PC-3 (cell line): ENCODE measurements at places on chromosomes 6 and 20. TPM values are rescaled to one million over a fixed set of nuclear protein-coding genes. Genes with fewer than 3 reads are reported as not detected.
A peak's percentile ranks its signal among the peaks of the same experiment; 100 is the strongest.

GRCh38 chr6:106360989-106361430 lies 493 bp downstream of the CRYBG1 start:
- peak; percentile 36 for DNase-seq

DNA sequence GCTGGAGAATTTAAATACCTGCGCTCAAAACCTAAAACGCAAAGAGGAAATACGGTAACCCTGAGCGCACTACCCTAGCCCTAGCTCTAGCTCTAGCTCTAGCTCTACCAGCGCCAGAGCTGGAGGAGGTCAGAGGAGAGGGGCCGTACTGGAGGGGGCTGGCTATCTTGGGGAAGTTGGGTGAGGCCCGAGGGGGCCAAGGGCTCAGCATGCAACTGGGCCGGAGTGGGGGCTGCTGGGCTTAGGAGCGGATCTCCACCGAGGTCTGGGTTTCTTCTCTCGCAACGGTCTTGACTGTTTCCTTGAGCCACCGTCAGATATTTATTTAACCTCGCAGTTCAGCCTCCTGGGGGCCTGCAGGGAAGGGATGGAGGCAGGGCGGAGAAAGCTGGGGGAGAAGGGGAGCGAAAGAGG lies 91.0 kb downstream of the NCR2 start:
- no peak for DNase-seq

DNA sequence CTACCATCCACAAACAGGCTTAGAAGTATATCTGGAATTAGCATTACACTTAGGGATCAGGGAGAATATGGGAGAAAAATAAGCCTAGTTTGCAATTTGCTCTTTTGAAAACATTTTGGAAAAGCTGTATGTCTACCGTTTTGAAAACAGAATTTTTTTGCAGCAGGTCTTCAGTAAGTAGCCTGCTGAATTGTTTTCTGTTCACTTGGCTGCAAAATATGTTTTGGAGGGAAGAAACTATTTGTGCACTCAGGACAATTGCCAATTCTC lies 39.6 kb downstream of the ILRUN start:
- no peak for DNase-seq

- no peak for DNase-seq
Measured at GRCh38 chr6:70375882-70376281, 37.4 kb upstream of the FAM135A start.

DNA sequence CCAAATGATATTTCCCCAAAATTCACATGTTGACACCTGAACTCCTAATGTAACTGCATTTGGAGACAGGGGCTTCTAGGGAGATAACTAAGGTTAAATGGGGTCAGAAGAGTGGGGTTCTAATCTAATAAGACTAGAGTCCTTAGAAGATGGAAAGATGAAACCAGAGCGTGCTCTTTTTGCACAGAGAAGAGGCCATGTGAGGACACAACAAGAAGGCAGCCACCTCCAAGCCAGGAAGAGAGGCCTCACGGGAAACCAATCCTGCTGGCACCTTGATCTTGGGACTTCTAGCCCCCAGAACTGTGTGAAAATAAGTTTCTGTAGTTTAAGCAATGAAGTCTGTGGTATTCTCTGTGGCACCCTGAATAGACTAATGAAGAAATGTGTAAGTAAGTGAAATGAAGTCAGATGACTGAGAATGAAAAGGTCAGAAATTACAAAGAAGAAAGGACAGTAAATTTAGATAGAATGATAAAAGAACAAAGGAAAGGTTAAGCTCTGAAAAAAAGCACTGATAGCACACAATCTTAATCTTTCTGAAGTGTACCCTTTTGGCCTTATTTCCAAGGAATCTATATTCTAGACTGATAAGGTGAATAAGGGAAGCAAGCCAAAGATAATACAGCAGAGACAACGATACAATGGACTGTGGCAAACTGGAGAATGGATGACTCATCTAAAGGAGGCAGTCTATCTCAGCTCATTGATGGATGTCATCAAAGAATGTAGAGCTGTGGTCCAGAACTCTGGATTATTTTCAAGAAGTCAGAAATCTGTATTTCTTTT lies 110.4 kb downstream of the MYB start:
- no peak for DNase-seq

DNA sequence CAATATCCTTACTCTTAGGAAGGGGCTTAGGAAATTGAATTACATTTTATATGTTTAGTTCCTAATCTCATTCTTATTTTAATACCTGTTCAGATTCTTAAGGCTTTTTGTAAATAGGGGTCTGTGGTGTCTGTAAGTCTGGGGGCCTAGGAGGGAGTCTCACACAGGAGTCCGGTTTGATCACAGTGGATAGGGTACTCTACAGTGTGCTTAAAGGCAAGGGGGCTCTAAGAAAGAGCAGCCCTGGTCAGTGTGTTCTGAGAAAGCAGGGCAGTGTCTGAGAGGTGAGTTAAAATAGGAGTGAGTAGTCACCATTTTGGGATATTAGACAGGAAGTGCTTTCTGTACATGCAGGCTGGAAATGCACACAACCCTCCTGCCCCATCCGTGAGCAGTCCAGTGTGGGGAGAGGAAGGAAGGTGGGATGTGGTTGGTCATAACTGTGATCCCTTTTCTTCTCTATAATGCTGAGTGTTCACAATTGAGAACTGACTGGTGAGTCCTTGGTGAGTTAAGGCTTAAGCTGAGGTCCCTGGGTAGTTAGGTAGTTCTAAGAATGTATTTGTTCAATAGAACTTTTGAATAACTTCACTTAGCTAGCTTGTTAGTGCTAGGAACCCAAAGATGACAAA lies 50.0 kb downstream of the CDKAL1 start:
- no peak for DNase-seq

- no peak for DNase-seq
Measured at GRCh38 chr20:57231161-57231560, 35.3 kb downstream of the BMP7 start.

DNA sequence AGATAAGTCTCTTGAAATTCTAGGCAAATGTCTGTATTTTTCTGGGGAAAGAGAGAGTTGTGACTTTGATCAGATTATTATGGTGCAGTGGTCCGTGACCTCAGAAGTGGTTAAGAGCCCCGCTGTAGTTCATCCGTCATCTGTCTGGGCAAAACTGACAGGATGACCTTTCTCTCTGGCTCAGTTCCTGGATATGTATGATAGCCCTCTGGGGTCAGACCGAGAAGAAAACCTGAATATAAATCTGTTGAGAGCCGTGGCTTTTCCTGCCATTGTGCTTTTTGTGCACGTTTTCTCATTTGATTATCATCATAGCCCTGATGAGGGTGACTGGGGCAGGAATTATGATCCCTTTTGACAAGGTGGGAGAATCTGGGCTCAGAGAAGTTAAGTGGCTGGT lies 26.5 kb downstream of the GHRH start:
- no peak for DNase-seq

GRCh38 chr20:49046087-49046900 lies at the start of gene CSE1L:
Gene CSE1L (plus strand): TSS chr20:49046312. CDS start chr20:49058464, 12,152 bp downstream.
- DNase-seq, result peak; percentile 99

- DNase-seq, result no peak
Measured at GRCh38 chr6:157538168-157538567, 157.2 kb downstream of the ZDHHC14 start.

- peak; percentile 57 for DNase-seq
Measured at GRCh38 chr6:132952031-132952867, 137.9 kb downstream of the RPS12 start.

DNA sequence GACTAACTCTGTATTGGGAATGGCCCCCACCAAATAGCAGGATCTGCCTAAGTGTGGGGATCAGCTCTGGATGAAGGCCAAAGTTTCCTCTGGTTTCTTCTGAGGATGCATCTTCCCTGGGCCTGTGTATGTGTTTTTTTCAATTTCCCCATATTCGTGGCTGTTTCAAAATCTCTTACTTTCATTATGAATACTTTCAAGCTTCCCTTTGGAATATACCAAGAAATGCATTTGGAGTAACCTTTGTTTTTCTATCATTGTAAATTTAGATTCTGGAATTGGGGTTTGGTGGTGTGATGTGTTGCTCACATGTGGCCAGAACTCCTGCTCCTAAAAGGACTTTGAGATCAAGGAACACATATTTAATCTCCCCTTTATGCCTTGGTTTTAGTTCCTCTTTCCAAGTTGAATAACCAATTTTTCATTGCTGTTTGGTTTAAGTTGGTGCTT lies 8.4 kb downstream of the ENTPD6 start:
- DNase-seq, result no peak

- peak; percentile 97 for DNase-seq
Measured at GRCh38 chr6:158849899-158850806, 31.0 kb upstream of the EZR start.

DNA sequence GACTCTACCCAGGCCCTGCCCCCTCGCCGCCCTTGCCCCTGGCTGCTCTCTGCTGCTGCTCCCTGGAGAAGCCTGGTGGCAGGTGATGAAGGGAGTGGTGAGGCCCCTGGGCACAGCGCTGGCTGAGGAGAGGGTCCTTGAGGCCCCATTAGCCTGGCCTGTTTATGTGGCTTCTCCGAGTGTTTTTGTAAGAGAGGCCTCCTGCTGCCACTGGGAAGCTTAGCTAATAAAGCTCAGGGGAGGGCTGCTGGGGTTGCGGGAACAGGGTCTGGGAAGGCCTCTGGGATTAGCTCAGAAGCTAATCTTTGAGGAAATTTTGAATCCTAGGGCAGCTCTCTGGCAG lies 15.5 kb downstream of the EBF4 start:
- no peak for DNase-seq

GRCh38 chr6:37779111-37779800 lies 40.3 kb upstream of the ZFAND3 start:
- DNase-seq, result no peak

- no peak for DNase-seq
Measured at GRCh38 chr6:126767711-126768110, 350.8 kb upstream of the RSPO3 start.

DNA sequence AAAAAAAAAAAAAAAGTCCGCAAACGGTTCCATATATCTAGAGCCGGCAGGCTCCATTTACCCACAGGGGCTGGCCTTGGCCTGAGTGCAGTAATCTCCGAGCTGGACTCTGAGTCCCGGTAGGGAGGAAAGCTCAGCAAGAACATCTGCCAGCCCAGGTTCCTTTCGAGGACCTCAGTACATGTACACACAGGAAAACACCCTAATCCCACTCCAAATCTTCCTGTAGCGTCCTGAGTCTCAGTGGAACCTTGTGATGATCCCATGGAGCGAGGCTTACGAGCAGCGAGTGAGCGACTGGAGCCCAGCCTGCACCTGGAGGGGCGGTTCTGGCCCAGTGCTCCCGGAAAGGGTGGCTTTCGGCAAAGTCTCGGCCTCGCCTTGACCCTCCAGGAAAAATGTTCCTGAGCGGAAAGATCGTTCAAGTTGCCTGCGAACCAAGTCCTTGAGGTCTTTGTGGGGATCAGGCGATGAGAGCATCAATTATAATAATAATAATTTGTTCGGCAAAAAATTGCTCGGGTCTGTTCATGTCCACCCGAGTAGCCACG lies 32.1 kb downstream of the PRSS16 start:
- DNase-seq, result no peak

- DNase-seq, result no peak
Measured at GRCh38 chr6:139602577-139602976, 228.1 kb upstream of the CITED2 start.

DNA sequence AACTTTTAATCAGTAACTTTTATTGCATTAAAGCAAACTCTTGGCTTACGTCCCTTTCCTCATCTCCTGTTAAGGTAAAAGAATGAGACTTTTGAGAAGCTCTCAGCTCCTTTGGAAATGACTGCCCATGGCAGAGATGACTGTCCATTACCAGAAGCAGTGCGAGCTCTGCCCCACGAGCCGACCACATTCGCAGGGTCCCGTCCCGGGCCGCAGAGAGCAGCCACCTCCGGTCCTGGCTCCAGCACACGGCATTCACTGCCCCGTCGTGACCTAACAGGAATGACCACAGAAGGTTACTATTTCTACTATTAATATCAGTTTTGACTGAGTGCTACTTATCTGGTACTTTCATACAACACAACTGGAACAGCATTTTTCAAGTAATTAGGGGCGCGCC lies 63.4 kb downstream of the WDR27 start:
- DNase-seq, result no peak

DNA sequence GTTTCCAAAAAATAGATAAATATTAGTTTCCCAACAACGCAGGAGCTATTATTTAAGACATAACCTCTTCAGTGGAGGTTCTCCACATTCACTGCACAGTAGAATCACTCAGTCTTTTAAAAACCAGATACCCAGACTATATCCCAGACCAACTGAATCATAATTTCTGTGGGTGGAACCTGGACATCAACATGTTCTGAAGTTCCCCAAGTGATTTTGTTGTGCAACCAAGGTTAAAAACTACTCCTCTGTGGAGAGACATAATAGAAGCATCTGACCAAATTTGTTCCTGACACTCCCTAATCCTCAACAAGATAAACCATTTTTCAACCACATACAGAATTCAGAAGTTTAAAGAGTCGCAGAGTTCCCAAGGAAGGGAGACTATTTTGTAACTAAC lies 42.3 kb downstream of the STK38 start:
- DNase-seq, result no peak

DNA sequence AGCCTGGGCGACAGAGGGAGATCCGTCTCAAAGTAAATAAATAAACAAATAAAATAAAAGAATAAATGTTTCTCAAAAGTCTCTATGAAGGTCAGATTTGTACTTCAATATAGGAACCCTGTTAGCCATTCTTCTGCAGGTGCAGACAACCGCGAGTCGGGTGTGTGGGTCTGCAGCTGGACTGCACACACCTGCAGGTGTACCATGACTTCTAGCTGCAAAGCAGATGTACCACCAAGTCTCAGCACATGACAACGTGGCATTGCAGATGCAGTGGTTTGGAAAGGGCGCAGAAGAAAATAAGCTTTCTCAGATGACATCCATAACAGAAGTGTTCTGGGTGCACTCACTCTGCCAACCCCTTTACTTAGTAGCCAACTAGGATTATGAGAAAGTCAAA lies 239.7 kb downstream of the ATXN1 start:
- no peak for DNase-seq

Gene STK38
- 25.7 and 26.9 TPM in 2 replicates for total RNA-seq

Gene SSTR4
- not detected in 2 replicates for total RNA-seq

Gene BTN1A1
- not detected in 2 replicates for total RNA-seq

Gene TMEM74B
- 6.3 and 18.4 TPM in 2 replicates for total RNA-seq

Gene MCHR2
- not detected in 2 replicates for total RNA-seq

Gene KCNQ5
- total RNA-seq, result 0.17 TPM in 1 of 2 replicates, not detected in the other

Gene FAM162B
- not detected in 2 replicates for total RNA-seq

Gene OXT
- not detected in 2 replicates for total RNA-seq

Gene ZNF831
- total RNA-seq, result not detected in 2 replicates

Gene CYP39A1
- 0.66 and 1.2 TPM in 2 replicates for total RNA-seq

Gene MED20
- 27.5 and 28.5 TPM in 2 replicates for total RNA-seq

Gene BPIFB4
- total RNA-seq, result not detected in 2 replicates

Gene SLC9A8
- 11.7 and 13.1 TPM in 2 replicates for total RNA-seq

Gene PNPLA1
- total RNA-seq, result 0.29 TPM in 1 of 2 replicates, not detected in the other

Gene FILIP1
- total RNA-seq, result not detected in 2 replicates
